ENCODE measurements at places on chromosomes 2 and 18.

DNA sequence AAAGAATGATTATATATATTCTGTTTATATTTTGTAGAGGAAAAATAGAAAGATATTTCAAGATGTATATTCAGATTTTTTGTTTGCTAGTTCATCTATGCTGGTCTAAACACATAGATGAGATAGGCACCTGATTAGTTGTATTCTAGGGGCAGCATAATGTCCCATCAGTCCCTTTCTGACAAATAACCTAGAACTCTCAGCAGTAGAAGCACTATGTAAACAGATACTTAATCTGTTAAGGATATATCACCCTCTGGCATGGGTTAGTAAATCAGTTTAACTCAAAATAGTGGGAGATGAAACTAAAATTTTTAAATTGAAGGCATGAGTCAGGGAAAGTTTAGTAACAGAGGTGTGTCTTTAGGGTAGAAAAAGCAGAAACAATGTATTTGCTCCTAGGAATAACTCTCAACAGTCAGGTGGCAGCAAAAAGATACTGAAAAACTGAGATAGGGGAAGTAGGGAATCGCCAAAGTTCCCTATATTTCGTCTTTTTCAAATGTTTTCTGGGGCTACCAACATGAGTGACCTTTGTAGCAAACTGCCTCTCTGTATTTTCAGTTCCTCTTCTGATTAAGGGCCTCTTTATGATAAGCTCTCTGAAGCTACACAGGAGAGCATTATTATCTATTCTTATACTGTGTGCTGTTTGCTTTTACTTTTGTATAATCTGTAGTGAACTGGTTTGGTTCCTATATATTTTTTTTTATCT is 5.7 kb downstream of the PPP1R1C start:
- no peak for DNase-seq

GRCh38 chr2:12173271-12173942 is 427.0 kb downstream of the LPIN1 start:
- DNase-seq = no peak

DNA sequence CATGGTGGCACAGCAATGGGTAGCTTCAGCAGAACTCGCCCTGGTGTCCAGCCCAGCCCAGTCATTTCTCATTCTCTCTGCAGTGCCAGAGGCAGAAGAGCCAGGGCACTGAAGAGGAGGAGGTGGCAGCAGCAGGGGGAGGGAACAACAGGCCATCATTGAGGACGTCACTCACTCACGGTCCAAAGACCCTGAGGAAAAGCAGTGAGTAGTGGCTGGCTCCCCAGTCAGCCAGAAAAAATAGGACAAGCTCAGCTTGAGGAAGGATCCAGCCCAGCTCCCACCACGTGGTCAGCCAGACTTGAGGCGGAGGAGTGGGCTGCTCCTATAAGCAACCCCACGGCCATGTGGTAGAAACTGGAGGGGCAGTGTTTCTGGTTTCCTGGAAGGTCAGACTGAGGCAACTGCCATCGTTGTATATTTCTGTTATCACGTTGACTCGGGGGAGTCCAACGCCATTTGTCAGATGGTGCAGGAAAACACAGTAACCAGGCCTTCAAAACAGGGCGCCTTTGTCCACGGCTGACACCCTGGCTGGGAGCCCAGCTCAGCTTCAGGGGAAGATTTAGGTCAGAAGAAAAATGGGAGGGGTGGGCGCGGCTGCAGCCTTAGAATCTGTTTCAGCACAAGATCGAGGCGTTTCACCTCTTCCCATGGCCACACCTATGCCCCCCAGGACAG is 19.0 kb upstream of the TMEM247 start:
- no peak for DNase-seq

- no peak for DNase-seq
Observed at GRCh38 chr2:174184915-174185314, 63.4 kb downstream of the OLA1 start.

DNA sequence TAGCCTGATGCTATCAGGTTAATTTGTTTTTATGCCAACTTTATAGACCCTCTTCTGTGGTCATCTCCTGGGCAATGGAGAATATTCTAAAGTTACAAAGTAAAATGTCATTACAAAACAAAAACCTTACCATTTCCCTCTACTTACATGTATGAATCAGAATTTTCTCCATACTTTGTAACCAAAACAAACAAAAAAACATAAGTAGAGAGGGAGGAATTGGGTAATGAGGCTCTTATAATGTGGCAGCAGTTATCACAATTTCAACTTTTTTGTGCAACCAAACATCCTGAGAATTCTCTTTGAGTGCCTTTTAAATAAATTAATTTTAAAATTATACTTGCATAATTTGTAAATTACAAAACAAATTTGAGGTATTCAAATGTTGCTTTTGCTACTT is 332.8 kb downstream of the TXNL1 start:
- DNase-seq = no peak

DNA sequence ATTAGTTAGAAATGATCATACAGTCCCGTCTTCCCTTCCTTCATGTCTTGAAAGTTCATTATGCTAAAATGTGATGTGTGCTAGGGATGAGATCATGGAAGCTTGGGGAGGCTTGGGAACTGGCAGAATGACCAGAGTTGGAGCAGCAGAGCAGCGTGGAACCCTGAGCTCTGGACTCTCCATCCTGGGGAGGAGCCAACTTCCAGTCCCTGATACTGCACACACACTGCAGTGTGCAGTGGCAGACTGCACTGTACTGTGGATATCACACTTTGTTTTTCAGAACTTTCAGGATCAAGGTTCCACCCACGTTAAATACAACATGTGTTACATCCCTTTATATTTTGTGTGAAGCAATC is 27.3 kb upstream of the GREB1 start:
- DNase-seq = no peak

GRCh38 chr18:68665628-68666027 is 49.3 kb downstream of the TMX3 start:
- DNase-seq = no peak

DNA sequence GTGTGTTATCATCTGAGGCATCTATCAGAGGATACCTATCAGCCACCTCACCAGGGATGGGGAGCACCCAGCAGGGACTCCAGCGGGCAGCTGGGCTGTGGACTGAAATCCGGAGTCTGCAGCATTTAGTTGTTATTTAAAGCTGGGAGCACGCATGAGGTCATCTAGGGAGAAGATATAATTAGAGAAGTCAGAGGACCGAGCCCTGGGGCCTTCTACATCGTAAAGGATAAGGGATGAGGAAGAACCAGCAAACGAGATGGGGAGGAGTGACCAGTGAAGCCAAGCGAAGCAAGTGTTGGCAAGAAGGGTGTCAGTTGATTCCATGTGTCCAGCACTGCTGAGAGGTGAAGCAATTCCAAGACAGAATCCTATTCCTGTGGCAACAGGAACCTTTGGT is 70.3 kb downstream of the STEAP3 start:
- no peak for DNase-seq

DNA sequence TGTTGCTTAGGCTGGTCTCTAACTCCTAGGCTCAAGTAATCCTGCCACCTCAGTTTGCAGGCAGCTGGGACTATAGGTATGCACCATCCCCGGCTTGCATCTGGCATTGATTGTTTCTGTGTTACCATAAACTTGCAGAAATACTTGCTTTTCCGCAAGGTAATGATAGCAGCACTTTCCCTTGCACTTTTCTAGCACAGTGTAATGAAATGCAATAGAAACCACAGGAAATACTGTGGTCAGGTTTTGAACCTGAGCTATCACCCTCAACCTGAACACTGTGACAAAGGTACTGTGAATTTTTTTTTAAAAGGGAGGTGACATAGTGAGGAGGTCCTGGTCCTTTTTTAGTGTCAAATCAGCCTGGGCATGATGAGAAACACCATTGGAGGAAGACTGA is 38.3 kb downstream of the DHRS9 start:
- DNase-seq = no peak

- DNase-seq = no peak
Observed at GRCh38 chr2:17583646-17584045, 43.1 kb downstream of the VSNL1 start.

GRCh38 chr2:133553251-133553650 is 15.0 kb downstream of the NCKAP5 start:
- no peak for DNase-seq

GRCh38 chr2:136004965-136005364 is 19.5 kb upstream of the DARS1 start:
- DNase-seq = no peak

Measured in activated CD4-positive, alpha-beta T cell treated with anti-CD3 and anti-CD28 coated beads, Interleukin-2, amount 50 U/mL, for 1 hour (primary cell).